SK-N-DZ (cell line): ENCODE measurements at places on chromosomes 4 and X.

- no peak for DNase-seq
These were observed 6.1 kb downstream of the LPAR4 start for GRCh38 chrX:78753571-78753970.

DNA sequence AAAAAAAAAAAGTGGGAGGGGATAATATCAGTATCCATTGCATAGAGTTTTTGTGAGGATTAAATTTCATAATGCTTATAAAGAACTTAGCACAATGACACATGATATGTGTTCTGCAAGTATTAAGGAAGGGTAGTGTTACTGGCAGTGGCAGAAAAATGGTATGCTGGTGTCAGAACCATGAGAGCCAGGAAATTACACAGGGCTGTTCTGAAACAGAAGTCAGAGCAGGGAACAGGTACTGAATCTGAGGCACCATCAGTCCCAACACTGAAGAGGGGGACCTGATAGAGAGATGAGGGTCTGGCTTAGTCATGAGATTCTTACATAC is 601.1 kb upstream of the GRIA3 start:
- no peak for DNase-seq

DNA sequence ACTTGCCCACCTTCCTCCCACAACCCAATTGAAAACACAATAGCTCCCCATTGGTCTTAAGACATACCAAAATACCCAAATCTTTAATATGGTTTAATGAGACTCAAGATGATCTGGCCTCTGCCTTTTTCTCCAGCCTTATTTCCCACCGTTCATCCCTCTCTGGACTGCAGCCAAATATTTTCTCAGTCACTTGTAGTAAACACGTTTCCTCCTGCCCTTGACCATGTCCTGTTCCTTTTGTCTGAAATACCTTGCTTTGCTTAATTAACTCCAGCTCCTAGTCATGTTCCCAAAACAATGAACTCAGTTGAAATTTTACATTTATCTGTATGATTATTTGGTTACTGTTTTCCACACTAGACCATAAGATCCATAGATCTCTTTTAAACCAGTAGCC is 8.4 kb upstream of the NUP54 start:
- no peak for DNase-seq

- DNase-seq = no peak
These were observed 4.3 kb upstream of the SCD5 start for GRCh38 chr4:82802911-82803310.

GRCh38 chr4:101961144-101961543 is 170.6 kb downstream of the BANK1 start:
- DNase-seq = no peak

- no peak for DNase-seq
These were observed 109.4 kb downstream of the EFHC2 start for GRCh38 chrX:44234116-44234515.

GRCh38 chr4:157184300-157184699 is 36.2 kb upstream of the GRIA2 start:
- no peak for DNase-seq

DNA sequence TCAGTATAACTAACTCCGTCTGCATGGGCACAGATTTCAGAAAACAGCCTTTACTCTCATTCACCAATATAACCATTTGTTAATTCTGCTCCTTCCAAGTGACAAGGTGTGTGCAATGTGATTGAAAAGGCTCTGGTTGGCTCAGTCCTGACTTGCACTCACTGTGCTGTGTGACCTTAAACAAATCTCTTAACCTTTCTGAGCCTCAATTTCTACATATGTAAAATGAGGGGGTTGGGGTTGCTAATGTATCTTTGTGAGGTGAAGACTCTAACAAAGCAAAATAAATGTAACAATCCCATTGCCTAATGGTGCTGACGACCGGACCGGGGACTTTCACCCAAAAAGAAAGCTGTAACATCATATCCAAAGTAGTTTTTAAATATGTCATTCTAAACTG is 112.5 kb upstream of the GPC4 start:
- no peak for DNase-seq

DNA sequence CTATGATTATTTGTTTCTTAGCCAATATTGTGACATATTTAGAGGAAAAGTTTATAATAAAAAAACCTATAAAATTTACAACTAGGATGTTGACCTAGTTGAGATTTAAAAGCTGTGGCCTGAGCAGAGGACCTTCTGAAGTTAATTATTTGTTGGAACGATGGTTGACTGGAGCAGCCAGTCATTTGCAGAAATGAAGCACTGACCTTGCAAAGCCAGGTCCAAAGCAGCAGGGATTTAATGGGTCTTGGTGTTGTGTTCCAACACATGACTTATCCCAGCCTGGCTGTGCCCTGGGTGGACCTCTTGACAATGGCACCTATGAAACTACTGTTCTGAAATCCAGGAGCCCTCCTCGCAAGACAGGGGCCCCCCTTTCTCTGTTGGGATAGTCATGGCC is 235.2 kb downstream of the FRAS1 start:
- DNase-seq = no peak
